Eye (tissue), 1 donor: ENCODE measurements at places on chromosomes 13 and 19.

DNA sequence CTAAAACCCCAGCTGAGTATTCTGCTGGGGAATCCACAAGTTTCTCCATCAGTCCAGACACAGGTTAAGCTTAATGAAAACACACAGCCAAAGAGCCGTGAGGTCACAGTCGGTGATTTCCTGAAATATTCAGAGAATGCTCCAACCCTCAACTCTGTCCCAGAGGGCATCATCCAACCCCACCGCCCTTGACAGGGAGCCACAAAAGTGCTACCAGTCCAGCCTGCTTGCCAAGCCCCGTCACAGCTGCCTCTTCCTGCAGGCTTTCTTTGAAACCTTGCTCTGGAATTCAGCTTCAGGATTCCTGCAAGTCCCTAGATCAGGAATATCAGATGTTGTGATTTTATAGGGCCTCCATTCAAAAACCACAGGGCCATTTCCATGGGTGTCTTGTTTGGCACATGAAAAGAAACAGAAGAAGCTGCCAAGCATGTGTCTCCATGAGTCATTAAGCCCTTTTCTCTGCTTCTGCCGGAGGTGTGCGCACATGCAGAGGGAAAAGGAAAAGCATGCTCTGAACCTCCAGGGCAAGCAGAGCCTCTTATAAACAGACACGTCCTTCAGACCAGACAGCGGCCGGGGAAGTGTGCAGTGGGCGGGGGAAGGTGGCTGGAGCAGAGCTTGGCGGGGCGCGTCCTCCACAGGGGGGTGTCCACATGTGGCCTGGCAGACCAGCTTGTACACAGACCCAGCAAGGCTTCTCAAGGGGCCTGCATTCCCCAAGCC lies 164.7 kb downstream of the KATNAL1 start:
- DNase-seq, result peak; percentile 73

- peak; percentile 64 for DNase-seq
These were observed 9.7 kb downstream of the PALM start for GRCh38 chr19:718251-718951.

GRCh38 chr13:51347099-51347498 lies 7.6 kb downstream of the SERPINE3 start:
- DNase-seq, result no peak

GRCh38 chr13:98476106-98476505 lies 100.8 kb downstream of the STK24 start:
- DNase-seq, result no peak

GRCh38 chr13:95479731-95480130 lies 72.8 kb upstream of the CLDN10 start:
- DNase-seq, result no peak

- DNase-seq, result no peak
These were observed 102.1 kb downstream of the ATP8A2 start for GRCh38 chr13:25473864-25474263.

- DNase-seq, result no peak
These were observed 27.8 kb downstream of the PIN1 start for GRCh38 chr19:9862938-9863337.

- no peak for DNase-seq
These were observed 68.9 kb upstream of the TDRD3 start for GRCh38 chr13:60328073-60328472.

- DNase-seq, result peak; percentile 48
These were observed 75.7 kb upstream of the ZNF91 start for GRCh38 chr19:23470873-23471545.

DNA sequence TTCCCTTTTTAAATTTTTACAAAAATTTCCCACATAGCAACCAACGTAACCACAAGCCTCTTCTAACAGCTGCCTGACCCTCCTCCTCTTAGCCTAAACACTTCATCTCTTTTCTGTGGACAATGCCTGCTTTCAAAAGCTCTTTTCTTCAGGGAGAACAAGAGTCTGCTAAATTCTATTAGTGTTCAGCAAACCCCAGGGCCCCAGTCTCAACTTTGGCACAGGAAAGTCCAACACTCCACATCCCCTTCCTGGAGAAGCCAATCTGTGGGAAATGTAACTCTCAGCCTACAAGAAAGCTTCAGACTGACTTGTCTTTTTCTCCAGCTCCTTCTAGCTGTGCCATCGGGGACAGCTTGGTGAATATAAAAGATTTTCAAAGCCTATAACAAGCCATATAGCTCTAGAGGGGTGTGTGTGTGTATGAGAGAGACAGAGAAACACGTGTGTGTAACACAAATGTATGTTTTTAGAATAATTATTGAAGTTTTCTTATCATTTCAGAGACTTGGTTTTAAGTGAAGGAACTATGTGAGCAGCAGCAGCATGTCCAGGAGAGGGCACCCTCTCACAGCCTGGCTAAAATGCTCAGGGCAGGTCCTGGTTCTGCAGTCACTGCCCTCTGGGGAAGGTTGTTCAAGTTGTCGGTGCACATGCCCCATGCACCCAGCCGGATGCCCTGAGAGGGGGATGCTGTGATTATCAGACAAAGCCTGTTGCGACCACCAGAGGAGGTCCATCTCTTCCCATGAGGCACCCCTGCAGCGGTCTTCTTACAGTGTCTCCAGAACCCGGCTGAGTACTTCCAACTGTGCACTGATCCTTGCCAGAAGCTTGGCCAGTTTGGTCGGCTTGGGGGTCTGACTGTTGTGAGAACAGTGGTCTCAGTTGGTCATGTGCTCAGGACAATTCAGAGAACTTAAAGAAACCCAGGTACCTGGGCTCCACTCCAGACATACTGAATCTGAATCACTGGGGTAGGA lies 34.4 kb downstream of the CCDC70 start:
- DNase-seq, result peak; percentile 72

GRCh38 chr13:43489233-43489632 lies 297.5 kb downstream of the ENOX1 start:
- DNase-seq, result peak; percentile 12

GRCh38 chr13:73061876-73062275 lies 3.1 kb downstream of the KLF5 start:
- no peak for DNase-seq

DNA sequence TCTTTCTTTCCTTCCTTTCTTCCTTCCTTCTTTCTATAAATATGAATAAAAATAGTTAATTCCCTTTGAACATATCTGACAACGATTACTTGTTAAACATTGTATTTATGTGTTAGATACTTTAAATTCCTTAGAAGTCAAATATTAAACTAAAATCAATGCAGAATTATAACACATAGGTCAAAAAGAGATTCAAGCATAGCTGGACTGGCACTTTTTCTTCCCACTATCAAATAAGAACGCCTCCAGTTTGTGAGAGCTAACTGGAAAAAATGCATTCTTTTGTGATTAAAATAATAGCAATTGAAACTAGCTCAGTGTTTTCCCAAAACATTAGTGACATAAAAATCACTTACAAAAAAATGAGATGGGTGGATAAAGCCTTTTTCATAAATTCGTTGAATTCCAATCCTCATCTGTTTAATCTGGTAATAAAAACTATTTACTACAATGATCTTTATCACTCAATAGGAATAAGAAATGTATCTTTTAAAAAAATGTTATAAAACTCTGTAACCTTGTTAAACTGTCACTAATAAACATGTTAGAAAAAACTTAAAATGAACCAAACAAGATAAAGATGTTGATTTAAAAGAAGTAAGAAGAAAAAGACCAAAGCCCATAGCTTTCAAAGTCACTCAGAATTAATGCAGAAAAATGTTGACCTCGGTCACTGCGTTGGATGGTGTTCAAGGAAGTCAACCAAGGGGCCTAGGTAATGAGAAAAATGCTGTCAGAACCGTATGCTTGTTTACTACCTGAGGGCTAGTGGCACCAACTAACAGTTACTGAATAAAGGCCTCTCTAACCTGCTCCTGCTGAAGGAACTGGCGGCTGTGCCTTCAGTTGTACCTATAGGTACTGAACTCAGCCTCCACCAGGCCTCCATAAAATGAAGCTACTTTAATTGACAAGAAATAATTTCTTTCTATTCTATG lies 1039.5 kb upstream of the SLC10A2 start:
- DNase-seq, result no peak

DNA sequence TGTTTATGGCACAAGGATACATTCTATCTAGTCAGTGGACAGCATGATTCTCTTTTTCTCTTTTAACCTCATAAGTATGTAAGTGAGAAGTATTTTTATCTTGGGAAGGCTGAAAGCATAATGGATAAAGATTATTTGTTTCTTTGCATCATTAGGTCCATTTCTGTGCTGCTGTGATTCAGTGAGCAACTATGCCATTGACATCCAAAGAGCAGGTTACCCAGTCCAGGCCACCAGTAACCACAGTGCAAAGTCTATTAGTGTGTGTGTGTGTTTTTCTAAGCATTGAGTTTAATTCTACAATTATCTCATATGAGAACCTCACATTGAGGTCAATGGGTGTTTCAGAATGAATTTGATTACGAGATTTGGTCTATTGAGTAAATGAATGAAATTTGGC lies 158.8 kb upstream of the DACH1 start:
- DNase-seq, result no peak

DNA sequence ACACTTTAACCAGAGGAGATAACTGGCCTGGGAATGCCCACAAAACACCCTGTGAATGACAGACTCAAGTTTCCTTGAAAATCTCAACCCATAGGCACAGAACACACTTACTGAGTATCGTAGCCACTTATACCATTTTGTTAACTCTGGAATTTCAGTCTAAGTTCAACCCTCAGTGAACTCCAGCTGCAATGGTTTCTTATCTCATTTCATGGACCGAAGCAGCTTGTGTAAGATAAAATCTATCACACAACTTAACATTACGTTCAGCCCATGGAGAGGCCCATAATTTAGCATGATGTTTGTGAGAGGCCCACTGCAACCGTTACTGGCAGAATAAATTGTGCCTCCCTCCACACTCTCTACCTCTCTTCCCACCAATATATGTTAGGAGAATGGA lies 323.0 kb downstream of the DNAJC15 start:
- no peak for DNase-seq

GRCh38 chr13:102980331-102980982 lies 85.8 kb downstream of the SLC10A2 start:
- no peak for DNase-seq

DNA sequence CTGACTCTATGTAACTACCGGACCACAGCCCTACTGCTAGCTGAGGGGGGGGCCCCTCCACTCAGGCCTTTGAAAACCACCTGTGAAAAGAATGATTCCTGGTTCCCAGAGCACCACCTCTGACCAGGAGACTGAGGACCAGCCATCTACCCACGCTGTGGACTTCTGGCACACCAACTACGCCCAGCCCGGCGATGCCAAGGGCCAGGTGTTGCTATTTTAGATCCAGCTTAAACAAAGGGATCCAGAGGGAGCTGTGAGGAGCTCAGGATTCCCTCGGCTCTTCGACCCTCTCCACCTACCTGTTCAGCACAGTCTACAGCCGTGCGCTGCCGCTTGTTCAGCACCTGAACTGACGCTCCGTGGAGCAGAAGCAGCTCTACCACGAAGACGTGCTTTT lies 23.0 kb downstream of the PDCD5 start:
- DNase-seq, result no peak

GRCh38 chr13:100266026-100266425 lies 177.1 kb downstream of the PCCA start:
- no peak for DNase-seq

DNA sequence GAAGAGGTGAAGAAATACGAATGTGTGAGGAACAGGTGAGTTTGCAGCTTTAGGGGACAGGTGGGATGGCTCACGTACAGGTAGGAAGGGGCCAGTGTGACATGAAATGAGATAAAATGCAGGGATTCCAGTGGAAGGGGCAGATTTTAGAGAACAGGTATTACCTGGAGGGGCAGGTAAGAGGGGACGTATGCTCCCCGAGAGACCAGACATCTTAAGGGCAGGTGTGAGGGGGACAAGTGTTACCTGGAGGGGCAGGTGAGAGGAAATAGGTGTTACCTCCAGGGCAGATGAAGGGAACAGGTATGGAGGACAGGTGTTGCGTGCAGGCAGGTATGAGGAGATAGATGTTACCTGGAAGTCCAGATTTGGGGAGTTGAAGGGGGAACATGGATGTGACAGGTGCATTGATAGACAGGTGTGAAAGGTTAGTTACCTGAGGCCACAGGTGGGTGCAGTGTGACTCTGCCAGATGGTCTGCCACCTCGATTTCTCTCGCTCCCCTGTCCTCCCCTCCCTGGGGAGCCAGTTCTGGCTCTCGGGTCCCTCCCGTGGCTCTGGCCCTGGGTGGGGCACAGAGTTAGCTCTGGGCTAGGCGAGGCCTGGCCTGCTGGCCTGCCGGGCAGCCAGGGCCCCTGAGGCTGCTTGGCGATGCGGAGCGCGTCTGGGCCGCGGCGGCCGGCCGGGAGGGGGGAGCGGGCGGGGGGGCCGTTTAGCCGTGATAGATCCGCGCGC lies 2.1 kb downstream of the ERFL start:
- no peak for DNase-seq

GRCh38 chr13:76029706-76030105 lies 393.6 kb downstream of the LMO7 start:
- no peak for DNase-seq

DNA sequence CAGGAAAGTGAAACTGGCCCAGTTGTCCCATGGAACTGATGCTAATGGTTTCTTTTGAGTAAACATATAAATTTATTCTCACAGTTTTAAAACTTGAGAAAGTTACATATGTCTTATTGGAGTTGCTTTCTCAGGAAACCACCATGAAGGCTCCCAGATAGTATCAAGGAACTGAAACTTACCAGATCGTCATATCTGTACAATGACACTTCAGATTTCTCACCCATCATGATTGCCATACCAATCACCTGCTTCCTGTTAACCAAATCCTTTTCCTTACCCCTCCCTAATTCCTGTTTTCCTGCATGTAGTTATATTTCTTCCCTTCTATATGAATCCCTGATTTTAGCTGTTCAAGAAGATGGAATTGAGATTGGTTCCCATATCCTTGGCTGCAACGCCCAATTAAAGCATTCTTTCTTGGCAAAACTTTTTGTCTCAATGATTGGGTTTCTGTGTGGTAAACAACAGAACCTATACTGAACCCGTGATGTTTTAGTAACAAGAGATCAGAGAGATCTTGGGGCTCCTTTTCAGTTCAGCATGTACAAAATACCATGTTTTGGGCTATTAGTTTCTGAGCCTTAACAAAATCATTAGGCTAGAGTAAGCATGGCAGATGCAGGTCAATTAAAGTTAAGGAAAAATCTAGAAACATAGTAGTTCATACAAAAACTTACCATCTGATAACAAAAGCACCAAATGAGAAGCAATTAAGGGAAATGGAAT lies 781.3 kb upstream of the MIR17HG start:
- no peak for DNase-seq

- DNase-seq, result no peak
These were observed 6.9 kb upstream of the SBK3 start for GRCh38 chr19:55552206-55552605.

DNA sequence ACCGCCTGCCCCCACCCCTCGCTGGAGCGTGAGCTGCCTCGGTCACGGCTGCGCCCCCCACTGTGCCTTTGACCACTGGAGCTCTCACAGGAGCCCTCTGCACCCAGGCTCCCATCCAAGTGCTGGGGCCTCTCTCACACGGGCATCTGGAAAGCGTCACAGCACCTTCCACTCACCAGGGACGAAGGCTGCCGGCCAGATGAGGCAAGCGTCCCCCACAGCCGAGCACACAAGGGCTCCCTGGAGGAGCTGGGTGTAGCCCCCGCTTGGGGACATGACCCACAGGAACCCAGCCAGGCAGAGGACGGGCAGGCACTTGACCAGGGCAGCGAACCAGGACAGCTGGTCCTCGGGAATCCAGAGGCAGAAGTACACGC lies 560 bp downstream of the TMEM86B start:
- no peak for DNase-seq

GRCh38 chr13:79226938-79227337 lies 179.1 kb downstream of the RBM26 start:
- DNase-seq, result no peak

- no peak for DNase-seq
These were observed 116.4 kb downstream of the TSHZ3 start for GRCh38 chr19:31232871-31233270.
